Posterior cingulate gyrus (tissue), 11 donors: ENCODE measurements at places on chromosomes 7 and 10.

- DNase-seq: no peak
Measured at GRCh38 chr10:32970910-32971309, 12.9 kb upstream of the ITGB1 start.

DNA sequence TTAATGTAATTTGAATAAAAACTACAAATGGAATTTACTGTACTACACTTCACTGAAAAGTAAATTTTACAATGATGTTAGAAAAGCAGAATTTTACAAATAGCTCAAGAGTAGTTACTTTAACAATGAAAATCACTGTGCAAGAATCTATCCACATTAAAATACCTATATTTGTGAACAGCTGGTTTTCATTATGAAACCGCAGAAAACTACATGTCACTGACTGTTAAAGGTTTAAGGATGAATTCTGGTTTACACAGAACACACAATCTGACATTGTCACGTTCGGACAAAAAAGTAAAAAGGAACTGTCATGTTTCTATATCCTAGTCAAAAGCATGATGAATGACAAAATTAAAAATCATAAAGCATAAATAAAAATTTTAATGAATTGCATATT, 415.3 kb upstream of the PRKCQ start:
- DNase-seq: no peak

GRCh38 chr7:3896169-3896765, 595.2 kb downstream of the SDK1 start:
- DNase-seq: no peak

GRCh38 chr10:123204127-123204461, 49.9 kb downstream of the BUB3 start:
- no peak for DNase-seq

- no peak for DNase-seq
Measured at GRCh38 chr7:47943676-47944474, 4.4 kb downstream of the PKD1L1 start.

DNA sequence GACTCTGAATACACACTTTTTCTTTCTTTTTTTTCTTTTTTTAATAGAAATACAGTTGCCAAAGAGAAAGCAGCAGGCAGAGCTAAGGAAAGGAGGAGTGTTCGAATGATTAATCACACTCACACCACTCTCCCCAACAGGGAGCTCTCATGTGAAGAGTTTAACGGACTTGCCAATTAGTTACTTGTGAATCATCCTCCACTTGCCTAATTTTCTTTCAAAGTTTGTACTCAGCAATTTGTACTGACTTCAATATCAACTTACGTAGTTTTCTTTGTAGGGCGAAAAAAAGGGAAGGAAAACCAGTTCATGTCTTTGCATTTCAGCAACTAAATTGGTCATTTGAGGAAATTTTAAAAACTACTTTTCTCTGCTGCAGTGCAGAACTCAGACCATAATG, 109.2 kb downstream of the PIP4K2A start:
- no peak for DNase-seq

DNA sequence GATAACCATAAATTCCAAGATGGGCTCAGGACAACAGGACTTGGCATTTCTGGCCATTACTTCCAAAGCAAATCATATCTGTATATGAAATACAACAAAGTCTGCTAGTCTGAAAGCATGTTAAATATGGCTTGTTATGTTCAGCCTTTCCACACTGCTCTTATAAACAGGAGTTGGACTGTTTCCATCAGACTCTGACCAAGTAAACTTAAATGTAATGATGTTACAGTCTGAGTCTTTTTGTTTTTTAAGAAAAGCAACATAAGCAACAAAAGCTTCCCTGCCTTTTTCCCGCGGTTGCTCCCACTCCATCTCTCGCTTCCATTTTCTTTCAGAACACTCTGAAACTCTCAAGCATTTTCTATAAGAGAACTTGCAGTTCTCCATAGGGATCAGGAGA, 8.1 kb upstream of the CDCA7L start:
- DNase-seq: no peak

GRCh38 chr7:80612880-80613279, 25.6 kb upstream of the CD36 start:
- DNase-seq: no peak

DNA sequence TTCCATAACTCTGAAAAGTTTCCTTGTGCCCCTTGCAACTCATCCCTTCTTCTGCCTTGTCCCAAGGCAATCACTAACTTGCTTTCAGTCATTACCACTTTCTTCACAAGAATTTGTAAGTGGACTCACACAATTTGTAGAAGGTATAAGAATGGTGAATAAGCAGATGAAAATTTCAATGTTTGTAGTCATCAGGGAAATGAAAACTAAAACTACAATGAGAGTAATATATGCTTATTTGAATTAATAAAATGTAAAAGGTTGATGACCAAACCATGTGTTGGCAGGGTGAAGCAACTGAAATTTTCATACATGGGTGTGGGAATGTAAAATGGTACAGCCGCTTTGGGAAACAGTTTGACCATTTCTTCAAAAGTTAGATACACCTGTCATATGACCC, 79.7 kb downstream of the GNAT3 start:
- DNase-seq: no peak

DNA sequence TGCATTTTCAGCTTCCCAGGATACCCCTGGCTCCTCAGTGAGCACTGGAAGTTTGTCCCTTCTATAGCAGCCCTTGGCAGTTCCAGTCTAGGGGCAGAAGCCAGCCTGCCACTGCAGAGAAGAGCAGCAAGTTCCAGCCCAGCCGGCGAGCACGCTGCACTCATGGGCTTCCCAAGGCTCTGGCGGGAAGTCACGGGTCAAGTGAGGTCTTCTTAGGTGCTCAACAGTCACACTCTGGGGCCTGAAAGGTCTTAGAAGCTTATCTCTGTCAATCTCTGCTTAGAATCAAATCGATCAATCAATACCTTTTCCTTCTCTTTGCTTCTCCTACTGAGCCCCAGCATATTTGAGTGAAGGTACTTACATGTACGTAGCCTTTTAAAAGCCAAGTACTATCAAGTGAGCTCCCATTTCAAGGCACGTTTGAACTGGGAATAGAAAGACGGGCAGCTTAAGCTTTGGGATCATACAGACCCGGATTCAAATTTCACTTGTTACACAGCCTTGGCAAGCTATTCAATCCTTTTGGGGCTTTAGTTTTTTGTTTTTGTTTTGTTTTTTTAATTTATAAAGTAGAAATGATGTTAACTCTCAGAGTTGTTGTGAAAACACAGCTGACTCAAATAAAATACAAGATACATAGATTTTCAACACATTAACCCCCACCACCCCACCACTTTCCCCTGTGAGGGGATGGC, 152.6 kb upstream of the KLF14 start:
- no peak for DNase-seq

- no peak for DNase-seq
Measured at GRCh38 chr10:116974456-116975005, 30.5 kb downstream of the SHTN1 start.

DNA sequence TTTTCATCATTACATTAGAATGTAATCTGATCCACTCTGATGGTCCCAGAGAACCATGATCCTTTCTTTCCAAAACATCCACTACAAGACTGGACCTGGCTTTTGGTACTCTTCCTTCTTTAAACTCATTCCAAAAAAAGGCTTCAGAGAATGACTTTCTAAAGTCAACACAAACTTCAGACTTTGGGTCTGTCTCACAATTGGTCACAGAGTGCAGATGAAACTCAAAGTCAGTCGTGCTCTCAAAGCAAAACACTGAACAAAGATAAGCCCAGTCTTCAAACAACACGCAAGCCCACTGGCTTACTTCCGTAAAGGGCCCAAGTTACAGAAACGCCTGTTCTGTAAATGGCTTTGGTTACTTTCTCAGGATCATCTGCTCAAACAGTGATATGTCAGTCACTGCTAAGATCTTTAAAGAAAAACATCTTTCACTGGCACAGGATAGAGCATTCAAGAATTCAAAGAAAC, 250.9 kb upstream of the MKLN1 start:
- no peak for DNase-seq

- DNase-seq: peak; percentile 6
Measured at GRCh38 chr10:79391231-79392019, 44.2 kb downstream of the PPIF start.
